ENCODE measurements at places on chromosomes 1 and 21.

- no peak for DNase-seq
Observed at GRCh38 chr1:68919075-68919474, 422.2 kb upstream of the DEPDC1 start.

DNA sequence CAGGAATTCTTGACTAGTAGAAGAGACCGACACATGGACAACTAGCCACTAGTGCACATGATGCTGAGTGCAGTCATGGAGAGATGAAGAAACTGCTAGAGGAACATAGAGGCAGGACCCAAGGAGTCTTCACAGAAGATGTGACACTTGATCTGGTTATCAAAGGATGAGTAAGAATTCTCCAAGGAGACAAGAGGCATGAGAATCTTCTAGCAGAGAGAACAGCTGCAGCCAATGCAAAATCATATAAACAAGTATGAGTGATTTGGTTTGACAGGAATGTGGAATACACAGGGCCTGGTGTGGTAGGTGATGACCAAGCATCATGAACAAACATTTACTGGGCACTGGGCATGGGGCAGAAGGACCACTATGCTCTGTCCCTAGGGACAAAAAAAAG lies 140.9 kb upstream of the CTTNBP2NL start:
- no peak for DNase-seq

DNA sequence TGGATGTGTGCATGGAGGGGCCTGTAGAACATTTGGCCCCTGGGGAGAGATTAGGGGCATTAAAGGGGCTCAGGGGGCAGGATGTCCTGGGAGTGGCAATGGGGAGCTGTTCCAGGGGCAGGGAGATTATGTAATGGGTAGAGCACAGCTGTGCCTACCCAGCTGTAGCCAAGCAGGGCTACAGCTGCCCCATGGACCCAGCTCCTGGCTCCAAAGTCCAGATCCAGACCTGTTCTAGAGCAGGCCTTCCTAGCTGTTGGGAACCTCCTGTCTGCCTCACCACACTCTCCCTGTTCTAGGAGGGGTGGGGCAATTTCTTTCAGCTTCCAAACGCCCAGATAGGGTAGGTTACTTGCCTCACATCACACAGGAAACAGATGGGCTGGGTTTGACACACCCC lies 5.6 kb downstream of the RPS6KA1 start:
- DNase-seq, result no peak

DNA sequence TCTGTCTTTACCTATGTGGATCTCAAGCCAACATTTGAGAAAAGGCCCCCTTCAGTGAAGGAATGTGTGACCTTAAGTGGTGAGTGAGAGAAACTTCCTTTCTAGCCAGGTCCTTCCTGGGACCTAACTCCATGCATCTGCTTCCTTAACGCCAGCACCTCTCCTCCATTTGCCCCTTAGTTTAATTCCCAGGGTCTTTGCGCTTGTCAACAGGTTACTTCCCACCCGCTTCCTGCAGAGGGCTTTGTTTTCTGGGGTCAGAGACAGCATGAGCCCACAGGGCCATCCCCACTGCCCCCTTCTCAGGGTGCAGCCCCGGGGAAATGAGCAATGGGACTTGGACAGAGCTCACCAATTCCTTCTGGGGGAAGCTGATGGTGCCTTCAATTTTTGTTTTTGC lies 54.8 kb downstream of the EVA1C start:
- DNase-seq, result no peak

GRCh38 chr1:100616121-100616621 lies 78.2 kb downstream of the GPR88 start:
- DNase-seq, result peak; percentile 66

GRCh38 chr1:112735752-112736151 lies 20.6 kb upstream of the PPM1J start:
- peak; percentile 94 for DNase-seq

GRCh38 chr1:217332431-217333065 lies 298.3 kb downstream of the GPATCH2 start:
- peak; percentile 53 for DNase-seq

DNA sequence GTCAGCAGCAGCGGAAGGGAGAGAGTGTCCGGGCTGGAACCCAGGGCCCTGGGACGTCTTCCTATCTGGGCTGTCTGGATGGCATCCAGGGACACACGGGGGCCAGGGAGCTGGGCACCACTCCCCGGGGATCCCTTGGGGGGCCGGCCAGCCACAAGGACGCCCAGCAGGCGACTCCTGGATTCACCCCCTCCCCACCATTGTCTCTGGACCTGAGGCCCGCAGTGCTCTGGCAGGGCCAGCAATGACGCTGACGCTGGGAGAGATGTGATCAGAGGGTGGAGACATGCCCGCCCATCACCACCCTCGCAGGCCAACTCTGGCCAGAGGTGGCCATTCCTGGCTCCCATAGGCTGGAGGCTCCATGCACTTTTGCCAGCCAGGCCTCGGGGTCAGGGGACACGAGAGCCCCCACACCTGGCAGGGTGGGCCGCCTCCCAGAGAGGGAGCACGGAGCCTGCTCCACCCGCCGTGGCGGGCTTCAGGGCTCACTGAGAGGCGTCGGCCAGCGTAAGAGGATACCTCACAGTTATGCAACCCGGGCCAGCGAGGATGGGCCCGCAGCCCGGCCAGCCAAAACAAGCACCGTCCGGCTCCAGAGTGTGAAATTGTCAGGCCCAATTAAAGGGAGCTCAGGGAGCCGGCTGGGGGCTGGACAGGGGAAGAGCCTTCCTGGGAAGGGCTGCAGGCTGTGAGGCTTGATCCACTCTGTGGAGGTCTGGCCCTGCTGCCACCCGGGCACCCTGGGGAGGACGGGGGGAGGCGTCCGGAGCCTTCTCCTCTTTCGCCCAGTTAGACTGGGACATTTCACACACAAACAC lies 10.3 kb downstream of the ACTRT2 start:
- no peak for DNase-seq

- peak; percentile 97 for DNase-seq
Observed at GRCh38 chr1:221718381-221719277, 23.3 kb downstream of the DUSP10 start.

DNA sequence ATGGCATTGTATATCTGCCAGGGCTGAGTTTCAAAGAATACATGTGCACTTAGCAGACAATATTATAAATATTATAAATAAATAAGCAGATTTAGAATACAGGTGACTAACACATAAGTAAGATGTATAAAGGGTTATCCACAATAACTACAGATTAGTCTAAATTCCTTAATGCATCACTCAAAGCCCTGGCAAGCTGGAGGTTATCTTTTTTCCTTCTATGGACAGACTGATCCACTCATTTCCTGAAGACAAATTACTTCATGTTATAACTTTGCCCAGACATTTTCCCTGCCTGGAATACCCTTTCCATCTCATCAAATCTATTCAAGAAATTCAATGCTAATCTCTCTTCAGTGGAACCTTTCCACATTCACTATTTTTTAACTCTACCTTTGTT lies 38.8 kb downstream of the LUZP1 start:
- DNase-seq, result no peak

DNA sequence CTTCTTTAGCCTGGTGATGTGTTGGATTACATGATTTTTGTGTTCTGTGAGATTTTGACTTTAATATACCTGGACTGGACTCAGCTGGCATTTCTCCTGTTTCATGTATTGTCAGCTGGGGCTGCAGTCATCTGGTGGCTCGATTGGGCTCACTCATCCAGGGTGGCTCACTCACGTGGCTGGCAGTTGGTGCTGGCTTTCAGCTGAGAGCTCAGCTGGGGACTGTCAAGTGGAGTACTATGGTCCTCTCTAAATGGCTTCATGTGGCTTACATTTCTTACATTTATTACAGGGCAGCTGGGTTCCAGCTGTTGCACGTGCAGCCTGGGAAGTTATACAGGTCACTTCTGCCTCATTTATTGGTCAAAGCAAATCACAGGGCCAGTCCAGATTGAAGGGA lies 22.8 kb downstream of the HHAT start:
- no peak for DNase-seq

DNA sequence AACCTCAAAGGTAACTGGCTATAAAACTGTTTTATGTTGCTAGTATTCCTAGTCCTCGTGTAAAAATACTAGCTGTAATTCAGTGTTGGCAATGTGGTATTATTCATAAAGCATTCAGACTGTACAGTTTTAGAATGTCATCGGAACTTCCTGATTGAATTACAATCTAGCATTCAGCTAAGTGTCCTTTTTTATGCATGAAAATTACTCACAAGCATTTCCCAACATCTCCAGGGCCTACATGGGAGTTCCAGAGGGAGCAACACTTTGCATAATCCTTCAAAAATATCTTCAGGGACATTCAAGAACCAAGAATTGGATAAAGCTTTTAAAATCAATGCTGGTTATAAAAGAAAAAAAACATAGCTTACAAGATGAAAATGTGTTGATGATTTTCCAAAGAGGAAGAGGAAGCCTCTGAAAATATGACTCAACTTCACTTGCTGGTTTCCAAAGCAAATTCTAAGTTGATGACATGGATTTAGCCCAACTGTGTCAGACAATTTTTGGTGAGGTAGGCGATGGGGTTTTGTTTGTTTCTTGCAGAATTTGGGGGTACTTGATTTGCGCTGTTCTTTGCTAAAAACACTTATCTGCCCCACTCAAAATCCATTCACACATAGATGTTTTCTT lies 137.8 kb downstream of the SLC44A5 start:
- no peak for DNase-seq

- no peak for DNase-seq
Observed at GRCh38 chr21:32190493-32191144, 88.2 kb downstream of the MIS18A start.

GRCh38 chr1:177181631-177182291 lies 11.0 kb downstream of the BRINP2 start:
- no peak for DNase-seq

DNA sequence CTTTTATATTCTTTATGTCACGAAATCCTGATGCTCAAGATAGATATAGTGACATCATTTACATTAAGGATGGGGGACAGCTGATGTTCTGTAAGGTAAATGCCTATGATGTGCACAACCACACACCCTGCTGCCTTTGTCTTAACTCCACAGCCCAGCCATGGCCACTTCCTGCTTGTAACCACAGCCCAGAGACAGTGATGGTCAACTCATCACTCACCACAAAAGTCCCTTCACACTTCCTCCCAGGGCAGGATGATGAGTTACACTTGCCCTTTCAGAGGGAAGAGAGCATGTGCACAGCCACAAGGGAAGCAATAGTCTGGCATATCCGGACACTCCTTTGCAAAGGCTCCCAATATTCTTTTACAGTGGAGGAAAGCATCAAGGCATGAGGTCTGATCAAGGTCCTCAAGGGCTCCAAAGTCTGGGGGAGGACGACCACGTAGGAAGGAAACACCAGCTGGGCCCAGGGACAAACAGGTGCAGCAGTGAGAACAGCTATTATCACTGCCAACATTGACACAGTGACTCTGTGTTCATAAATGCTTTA lies 53.8 kb downstream of the PLPP3 start:
- peak; percentile 69 for DNase-seq

GRCh38 chr1:151680391-151680790 lies 36.2 kb downstream of the CELF3 start:
- DNase-seq, result peak; percentile 67

DNA sequence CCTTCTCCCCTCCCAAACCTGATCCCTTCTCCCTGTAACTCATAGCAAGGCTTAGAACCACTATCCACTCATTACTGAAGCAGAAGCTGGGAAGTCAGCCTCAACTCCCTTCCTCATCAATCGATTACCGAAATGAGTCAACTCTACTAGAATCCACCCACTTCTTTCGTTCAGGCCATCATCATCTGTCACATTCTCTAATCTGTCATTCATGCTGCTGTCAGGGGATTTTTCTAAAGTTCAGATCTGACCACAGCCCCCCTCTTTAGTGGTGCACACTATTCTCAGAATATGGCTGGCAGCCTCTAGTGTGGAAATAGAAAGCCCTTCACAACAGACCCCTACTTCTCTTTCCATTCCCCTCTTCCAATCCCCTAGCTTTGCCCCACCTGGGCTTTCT lies 5.1 kb downstream of the NT5C1A start:
- no peak for DNase-seq

DNA sequence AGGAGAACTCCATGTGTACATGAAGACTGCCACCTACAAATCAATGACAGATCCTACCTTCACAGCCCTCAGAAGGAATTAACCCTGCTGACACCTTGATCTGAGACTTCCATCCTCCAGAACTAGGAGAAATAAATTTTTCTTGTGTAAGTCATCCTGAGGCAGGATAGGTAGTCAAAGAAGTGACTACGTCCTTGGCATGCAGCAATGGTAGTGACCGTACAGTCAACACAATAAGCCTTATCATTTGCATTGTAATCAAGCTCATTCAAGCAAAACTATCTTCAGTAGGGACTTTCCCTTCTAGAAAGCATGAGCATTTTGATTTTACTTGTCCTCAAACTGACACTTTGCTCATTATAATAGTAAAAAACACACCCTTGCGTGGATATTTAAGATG lies 64.0 kb upstream of the KCNK1 start:
- DNase-seq, result no peak

DNA sequence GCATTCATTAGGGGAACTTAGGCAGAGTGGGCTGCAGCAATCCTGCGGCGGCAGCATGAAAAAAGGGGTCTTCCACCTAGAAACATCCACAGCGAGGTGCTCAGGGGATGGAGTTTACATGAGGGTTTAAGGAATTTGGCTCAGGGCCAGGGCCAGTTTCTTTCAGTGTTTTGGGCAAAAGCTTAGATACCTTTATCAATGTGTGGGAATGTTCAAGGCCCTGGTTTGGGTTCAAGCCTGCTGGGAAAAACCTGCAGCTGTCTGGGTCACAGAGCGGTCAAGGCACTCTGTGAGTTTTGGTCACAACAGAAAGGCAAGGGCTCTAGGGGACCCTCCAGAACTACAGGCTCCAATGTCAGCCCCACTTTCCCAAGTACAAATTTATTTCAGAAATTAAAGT lies 230.3 kb downstream of the DISC1 start:
- DNase-seq, result no peak

- no peak for DNase-seq
Observed at GRCh38 chr1:66438501-66438900, 95.5 kb upstream of the SGIP1 start.

DNA sequence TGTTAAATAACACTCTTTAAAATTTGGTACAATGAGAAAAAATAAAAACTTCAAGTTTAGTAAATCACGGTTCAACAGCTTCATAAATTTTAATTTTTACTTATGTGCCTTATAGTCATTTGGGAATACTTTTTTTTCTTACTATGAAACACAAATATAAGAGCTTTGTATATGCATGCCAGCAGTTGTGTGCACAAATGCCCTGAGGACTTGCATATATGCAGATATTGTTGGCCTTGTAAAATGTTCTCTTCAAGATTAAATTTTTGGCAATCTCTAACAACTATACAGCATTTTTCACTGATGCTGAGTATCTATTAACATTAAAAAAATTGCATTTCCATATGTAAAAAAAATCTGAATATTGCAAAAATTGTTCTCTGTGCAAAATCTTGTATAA lies 458.7 kb upstream of the BRINP3 start:
- DNase-seq, result no peak

DNA sequence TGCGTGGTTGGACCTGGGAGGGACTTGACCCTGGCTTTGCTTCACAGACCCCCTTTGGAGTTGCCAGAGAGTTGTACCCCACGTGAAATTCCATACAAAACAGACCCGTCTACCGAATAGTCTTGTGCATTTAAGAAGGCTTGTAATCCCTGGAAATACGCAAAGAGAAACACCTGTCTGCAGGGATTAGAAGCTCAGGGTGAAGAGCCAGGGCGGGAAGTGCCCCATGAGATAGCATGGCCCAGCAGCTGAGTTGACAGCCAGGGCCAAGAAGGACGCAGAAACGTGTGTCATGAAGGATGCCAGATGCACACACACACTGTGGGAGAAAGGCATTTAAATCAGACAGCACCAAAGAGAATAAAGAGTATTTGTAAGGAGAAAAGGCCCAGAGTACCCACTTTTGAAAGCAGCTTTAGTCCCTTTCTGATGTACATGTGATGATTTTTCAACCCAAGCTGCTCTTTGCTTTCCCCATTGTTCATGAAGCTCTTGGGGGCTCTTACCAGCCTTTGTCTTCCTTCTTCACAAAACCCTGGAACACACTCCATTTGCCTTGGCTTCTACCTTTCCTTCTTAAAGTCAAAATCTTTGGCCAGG lies 46.6 kb downstream of the PCP4 start:
- no peak for DNase-seq
